ENCODE measurements at places on chromosomes 1 and 21.

DNA sequence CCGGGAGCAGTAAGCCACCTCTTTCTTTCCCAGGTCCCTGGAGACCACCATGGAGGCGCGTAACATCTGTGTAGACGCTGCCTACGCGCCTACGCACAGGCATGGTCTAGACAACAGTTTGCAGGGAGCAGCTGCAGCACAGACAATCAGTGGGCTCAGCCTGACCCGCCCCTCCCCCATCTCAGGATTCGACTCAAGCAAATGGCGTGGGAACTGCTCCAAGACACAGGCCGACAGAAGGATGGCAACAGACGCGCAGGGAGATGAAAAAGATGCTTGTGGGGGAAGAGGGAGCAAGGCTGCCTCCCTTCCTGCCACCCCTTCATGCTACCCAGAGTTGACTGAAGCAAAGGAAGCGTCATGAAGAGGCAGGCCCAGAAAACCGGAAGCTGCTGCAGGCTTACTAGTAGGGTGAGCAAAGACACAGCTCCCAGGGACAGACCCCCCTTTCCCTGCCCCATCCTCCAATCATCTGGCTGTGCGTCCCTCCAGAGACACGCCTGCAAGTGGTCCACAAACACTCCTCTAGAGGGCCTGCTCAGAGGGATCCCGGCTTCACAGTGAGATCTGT, 19.5 kb downstream of the STK40 start:
- DNase-seq: no peak

- no peak for DNase-seq
Measured at GRCh38 chr21:25176637-25177412, 430.5 kb downstream of the MRPL39 start.

DNA sequence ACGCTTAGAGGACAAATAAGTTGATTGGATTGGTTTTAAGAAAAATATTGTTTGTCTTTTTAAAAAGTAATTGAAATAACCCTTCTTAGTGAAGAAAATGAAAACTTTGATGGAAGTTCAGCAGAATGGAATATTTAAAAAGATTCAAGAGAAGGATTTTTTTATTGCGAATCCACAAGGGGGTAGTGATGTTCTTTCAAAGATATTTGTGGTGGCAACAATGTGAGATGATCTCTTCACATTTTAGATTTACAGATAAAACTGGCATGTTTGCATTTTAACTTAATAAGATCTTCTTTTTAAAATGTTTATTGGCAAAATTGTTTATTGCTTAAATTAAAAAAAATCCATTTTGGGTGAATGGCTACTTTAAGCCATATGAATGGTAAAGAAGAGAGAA, 8.9 kb downstream of the CAMTA1 start:
- no peak for DNase-seq

- no peak for DNase-seq
Measured at GRCh38 chr1:117201808-117202207, 8.9 kb downstream of the VTCN1 start.

DNA sequence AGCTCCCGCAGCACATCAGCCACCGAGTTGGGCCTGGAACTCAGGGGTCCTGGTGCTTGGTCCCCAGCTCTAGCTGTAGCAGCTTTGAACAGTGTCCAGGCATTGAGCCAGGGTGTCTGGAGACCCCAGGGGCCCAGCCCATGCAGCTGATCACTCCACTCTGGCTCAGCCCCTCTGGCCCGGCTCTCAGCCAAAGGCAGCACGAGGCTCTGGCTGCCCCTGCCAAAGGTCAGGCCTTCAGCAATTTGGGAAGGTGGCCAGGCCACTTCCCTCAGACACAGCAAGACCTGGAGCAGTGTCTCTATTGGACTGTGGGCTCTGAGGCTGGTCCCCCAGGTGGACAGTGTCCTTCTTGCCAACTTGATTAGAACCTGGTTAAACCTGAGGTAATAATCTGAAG, 34.4 kb upstream of the RNF19B start:
- DNase-seq: no peak

- DNase-seq: no peak
Measured at GRCh38 chr1:116628448-116628847, 39.1 kb downstream of the IGSF3 start.

GRCh38 chr1:241560146-241560848, 28.1 kb downstream of the KMO start:
- DNase-seq: no peak

GRCh38 chr1:163071405-163072255, 2.5 kb downstream of the RGS4 start:
- DNase-seq: no peak

- DNase-seq: no peak
Measured at GRCh38 chr1:21297975-21298374, 7.7 kb upstream of the ECE1 start.

DNA sequence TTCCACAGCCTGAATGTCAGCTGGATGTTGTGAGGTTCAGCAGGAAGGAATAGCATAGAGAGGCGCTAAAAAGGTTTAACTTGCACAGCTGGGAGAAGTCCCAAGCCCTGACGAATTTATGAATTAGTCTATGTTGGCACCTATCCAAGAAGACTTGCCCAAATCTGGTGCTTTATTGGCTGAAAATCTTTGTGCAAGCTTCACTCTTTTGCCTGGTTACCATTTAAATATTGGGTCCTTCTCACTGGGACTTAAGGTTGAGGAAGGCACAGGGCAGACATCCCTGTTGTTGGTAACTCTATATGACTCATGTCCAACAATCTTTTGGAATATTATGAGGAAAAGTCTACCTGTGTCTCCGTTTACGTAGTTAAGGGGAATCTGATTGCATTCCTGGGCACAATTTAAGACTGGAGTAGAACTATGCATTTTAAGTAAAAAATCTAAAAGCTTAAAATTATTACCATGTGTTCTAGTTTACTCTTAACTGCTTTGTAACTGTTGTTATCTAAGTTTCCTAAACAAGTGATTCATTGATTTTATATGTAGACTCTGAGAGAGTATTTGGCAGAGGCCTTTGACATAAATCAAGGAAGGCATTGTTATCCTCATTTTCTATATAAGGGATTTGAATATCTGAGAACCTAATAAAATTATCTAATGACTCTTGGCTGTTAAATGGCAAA, 181.7 kb upstream of the DPYD start:
- no peak for DNase-seq

DNA sequence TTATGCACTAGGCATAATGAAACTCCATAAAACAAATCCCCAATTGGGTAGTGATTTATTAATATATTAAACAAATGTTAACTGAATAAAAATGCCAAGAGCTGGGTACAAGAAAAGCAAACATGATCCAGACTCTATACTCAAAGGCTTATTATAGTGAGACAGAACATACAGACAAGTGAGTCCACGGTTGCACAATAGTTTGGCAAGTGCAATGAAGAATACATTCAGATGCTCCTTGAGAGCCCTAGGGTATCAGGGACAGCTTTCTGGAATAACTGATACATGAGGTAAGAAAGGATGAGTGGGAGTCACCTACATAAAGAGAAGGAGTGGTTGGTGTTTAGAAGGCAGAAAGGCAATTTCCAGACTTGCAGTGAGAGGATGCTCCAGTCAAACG, 85.1 kb downstream of the VAV3 start:
- DNase-seq: no peak

DNA sequence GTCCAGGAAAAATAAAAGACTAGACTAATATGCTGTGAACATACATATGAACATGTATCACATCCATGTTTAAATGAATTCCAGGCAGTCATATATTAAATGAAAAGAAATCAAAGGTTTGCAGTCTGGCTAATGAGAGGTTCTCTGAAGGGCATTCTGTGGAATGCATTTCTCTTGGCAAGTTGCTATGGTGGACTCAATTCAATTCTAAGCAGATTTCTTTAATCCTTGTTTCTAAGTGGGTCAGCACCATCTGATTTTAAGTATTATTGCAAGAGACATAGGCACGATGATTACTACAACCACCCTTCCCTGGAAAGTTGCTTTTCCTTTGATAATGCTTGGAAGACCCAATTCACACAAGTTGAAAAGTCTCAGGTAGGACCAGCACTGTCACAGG, 23.9 kb upstream of the ABCA4 start:
- no peak for DNase-seq

DNA sequence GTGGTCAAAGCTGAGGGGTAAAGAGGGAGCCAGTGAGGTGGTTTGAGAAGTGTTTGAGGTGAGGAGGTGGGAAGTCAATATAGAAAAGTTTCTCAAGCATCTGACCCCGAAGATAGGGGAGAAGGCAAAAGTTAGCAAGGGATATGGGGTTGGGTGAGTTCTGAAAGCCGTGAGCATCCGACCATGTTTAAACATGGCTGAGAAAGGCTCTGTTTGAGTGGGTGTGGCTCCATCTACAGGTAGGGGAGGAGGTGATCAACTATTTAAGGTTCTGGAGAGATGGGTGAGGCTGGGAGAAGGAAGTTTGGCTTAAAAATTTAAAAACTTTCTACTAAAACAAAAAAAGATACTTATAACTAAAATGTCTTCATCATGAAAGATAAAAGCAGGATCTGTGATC, 273.8 kb downstream of the KCNJ6 start:
- DNase-seq: no peak

DNA sequence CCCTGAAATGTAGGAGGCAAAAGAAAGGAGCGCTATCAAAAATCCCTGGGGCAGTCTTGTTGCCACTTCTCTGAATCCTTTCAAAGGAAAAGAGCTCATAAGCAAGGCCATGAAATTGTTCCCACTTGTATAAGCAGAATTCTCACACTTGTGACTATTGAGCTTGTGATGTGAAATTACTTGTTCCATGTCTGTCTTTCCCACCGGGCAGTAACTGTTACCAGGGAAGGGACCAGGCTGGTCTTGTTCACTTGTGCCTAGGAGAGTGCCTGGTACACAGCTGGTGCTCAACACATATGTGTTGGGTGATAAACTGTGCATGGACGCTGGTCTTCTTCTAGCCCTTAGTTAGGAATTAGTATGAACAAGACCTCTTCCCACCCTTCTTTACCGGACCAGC, 150.6 kb downstream of the CDC7 start:
- DNase-seq: no peak

GRCh38 chr1:151737026-151737425, 15.7 kb downstream of the RIIAD1 start:
- no peak for DNase-seq

DNA sequence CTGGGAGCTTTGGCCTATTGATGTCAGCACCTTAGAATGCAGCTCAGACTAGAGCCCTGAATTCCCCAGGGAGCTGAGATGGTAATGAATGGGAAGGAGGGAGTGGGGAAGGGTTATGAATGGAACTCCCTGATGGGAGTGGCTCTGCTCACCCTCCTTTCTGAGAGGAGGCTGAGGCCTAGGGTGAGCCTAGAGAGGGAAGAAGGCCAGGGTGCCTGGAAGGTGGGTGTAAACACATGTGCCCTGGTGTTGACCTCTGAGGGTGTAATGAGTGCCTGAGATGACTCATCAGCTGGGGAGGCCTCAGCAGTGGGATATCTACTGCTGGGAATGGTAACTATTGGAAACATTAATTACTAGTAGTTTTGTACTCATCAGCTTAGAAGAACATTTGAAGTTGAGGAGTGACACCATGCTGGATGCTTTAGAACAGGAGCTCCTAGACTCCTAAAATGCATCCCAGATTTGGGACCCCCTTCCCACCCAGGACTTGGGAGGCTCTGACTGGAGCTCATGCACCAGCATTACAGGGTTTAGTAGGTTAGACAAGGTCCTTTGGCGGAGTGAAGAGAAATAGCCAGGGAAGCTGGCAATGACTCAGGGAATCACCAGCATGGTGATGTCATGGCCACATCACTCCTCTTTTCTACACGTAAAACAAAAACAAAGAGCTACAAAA, 16.0 kb upstream of the PIGV start:
- no peak for DNase-seq

DNA sequence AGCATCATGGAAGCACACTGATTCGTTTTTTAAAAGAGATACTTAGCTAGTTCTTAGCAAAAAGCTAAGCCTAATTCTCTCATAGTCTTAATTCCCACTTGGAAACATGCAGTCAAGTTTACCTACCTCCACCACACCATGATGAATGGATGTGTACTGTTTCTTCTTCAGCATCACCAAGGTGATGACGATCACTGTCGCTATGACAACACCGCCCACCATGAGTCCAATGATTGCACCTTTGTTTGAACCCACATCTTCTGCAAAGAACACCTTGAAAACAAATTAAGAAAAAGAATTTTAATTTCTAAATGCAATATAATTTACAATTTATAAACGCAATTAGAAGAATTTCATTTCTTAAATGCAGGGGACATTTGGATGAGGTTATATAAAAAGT, 156.8 kb downstream of the GABPA start:
- no peak for DNase-seq

DNA sequence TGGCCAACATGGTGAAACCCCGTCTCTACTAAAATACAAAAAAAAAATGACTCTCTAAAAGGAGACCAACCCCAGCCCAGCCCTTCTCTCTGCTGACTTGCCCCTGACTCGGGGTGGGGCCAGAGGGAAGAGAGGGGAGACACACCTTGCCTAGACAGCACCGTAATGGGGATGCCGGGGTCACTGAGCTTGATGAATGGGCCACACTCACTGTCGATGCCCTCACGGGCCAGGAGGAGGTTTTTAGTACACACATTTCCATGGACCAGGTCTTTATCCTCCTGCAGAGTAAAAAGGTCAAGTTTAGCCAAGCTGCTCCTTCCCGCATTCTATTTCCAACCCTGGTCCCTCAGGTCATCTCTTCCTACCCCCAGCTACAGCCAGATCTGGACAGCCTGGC, 99.7 kb downstream of the RAVER2 start:
- no peak for DNase-seq
